ENCODE measurements at places on chromosomes 12 and 14. TPM values are rescaled to one million over a fixed set of nuclear protein-coding genes. Genes with fewer than 3 reads are reported as not detected.

Gene HCAR1
- total RNA-seq: not detected

Gene TMEM30B
- 10.5 TPM for total RNA-seq

Gene C14orf39
- total RNA-seq: not detected

Gene KIF26A
- 1.3 TPM for total RNA-seq

Gene LBHD2
- total RNA-seq: not detected

Gene KRT78
- not detected for total RNA-seq

Gene DDX11
- total RNA-seq: 20.0 TPM

Gene DCN
- total RNA-seq: 108 TPM

Gene NKX2-1
- total RNA-seq: 0.10 TPM

Gene FOXG1
- not detected for total RNA-seq

Gene BDKRB1
- total RNA-seq: not detected

Gene CCDC38
- total RNA-seq: 0.93 TPM

Gene MYH6
- total RNA-seq: not detected

Gene GCH1
- 71.0 TPM for total RNA-seq

Gene ADAMTS20
- total RNA-seq: not detected

Gene PRKD1
- 6.3 TPM for total RNA-seq

All from left lobe of liver (tissue), 2 donors.